ENCODE measurements at places on chromosomes 4 and X.

GRCh38 chr4:33696041-33696440 lies 2548.3 kb downstream of the ARAP2 start:
- DNase-seq: no peak

GRCh38 chrX:29067351-29067750 lies 480.1 kb downstream of the IL1RAPL1 start:
- no peak for DNase-seq

DNA sequence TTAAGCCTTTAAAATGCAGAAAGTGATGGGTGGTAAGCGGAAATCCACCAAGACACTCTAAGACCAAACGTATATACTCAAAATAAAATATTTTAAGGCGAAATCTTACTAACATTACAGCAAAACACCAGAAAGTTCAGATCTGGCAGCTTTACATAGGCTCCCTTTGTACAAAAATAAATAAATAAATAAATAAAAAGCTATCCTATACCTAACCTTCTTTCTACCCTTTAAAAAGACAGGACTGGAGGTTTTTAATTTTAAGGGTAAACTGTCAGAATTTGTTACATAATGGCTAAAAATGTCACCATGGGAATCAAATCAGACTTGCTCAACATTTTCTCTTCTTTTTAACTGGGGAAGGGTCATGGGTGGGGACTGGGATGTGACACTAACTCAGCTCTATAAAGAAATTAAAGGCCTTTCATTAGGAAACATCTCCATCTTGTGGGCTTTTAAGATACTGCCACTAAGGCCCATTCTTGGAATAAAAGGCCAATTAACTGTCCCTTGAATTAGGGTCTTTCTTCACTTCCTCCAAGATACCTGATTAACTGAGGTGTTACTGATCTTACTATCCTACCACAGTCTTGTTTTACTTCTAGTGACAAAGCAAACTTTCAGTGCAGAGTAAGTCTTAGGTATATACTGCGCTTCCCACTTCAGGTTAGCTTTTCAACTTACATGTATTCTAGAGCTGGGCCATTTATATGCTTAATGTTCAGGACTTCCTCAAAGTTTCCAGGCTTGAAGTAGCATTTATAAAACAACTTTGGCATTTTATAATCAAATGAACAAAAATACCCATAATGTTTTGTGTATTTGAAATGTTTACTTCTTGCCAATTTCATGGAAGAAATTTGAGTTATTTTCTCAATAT lies 13.3 kb downstream of the HNRNPD start:
- no peak for DNase-seq

- DNase-seq: no peak
Observed at GRCh38 chr4:164210377-164210776, 543.6 kb upstream of the SMIM31 start.

- DNase-seq: no peak
Observed at GRCh38 chr4:10461850-10462400, 4.7 kb upstream of the ZNF518B start.

- no peak for DNase-seq
Observed at GRCh38 chr4:122702939-122703338, 29.6 kb upstream of the BBS12 start.

GRCh38 chr4:11632025-11632424 lies 203.3 kb upstream of the HS3ST1 start:
- DNase-seq: no peak

GRCh38 chr4:55249476-55249875 lies 96.6 kb upstream of the SRD5A3 start:
- DNase-seq: no peak

All from nephron progenitor cell (in vitro differentiated cells).